ENCODE measurements at places on chromosomes 6 and 20.

GRCh38 chr6:6052216-6052615 is 45.5 kb upstream of the NRN1 start:
- no peak for DNase-seq

DNA sequence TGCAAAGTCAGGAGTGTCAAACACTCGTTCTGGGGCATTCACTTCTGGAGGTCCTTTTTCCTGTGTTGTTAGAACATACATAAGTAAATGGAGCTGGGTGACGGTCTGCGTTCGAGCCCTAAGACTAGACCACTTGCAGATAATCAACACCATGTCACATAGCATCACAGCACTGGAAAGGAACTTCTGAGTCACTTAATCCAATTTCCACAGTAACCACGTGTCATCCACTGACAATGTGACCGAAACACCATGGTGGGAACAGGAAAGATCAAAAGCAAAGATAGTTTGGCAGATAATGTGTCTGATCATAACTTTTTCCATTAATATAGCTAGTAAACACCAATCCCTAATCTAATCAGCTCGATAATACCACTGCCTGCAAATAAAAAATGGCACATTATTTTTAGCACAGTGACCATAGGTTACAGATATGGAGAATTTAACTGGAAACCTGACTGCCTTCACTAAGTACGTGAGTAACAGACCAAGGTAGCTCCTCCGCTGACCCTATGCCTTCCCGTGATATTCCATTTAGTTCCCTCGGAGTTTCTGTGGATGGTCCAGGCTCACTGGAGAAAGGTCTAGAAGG is 34.8 kb downstream of the WRNIP1 start:
- DNase-seq = no peak

GRCh38 chr20:1326031-1326930 is 2.7 kb downstream of the SDCBP2 start:
- no peak for DNase-seq

DNA sequence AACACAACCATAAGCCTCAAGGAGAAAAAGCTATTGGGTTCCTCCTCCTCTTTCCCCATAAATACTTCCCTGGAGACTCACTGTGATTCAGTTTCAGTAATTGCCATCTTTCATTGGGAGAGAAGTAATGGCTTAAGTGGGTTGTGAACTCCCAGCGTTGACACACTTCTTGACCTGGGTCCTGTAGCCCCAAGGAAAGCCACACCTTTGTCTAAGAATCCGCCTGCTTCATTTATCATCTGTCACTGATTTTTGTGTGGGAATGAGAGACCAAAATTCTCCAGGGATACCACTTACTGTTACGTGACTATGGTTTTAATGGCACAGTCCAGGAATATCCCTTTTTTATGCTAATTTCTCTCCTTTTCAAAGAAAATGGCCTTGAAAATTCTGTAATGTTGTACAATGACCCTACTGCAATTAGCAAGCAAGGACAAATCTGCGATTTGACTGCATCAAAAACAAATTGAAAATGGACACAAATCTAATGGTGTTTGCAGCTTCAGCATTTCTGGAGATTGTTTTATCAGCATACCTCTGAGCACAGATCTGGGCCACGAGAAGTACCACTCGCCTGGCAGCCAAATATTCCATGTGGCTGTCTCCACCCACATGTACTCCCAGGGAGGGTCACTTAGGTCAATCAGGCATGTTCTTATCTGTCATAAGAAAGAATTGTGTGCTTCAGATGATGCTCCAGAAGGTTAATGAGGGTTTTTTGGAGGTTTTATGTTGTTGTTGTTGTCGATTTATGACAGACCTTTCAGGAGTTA is 29.8 kb downstream of the DCBLD1 start:
- no peak for DNase-seq

- no peak for DNase-seq
These were observed 533.6 kb downstream of the PTPRT start for GRCh38 chr20:42656130-42656529.

DNA sequence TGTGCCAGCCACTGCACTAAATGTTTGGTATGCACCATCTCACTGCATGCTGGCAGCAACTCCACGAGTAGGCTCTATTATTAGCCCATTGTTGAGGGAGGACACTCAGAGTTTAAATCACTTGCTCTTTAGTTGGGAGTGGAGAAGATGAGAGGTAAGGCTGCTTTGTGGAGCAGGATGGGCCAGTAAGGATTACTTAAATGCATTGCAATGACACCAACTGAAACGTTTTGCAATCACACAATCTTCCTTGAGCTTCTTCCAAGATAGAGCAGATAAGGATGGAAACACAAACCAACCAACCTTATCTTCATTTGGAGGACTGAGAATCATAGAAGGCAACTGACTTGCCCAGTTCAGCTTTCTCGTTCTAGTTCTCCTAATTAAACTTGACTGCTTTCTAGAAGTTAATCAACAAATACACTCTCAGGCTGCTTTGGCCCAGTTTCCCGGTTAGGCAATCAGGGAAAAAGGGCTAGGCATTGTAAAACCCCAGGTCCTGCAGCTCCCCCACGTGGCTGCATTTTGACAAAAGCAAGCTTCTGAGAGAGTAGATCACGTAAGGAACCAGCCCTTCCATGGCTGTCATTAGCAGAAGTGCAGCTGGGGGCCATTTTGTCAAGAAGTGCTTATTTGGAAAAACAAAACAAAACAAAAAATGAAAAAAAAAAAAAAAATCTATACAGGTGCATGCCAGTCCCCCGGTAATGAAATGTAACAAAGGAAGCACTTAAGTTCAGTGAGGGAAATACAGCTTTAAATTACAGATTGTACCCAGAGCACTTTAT is 130.6 kb downstream of the BCAS1 start:
- DNase-seq = peak; percentile 17

DNA sequence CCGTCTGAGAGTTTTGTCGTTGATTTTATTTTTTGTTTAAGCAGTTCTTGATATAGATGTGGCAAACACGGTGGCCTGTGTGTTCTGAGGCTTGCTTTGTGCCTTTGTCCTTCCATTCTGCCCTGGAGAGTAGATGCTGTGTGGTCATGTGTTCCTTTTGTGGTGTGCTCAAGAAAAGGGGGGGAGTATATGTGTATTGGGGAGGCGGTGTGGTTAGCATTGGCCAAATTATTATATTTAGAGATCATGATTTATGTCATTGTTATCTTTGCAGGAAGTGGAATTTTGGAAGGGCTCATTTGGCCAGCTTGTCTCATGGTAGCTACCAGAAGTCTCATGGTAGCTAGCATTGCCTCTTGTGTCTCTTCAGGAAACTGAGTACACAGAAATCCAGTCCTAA is 16.4 kb downstream of the RREB1 start:
- DNase-seq = no peak

- no peak for DNase-seq
These were observed 545 bp upstream of the ASCC3 start for GRCh38 chr6:100881707-100882040.

DNA sequence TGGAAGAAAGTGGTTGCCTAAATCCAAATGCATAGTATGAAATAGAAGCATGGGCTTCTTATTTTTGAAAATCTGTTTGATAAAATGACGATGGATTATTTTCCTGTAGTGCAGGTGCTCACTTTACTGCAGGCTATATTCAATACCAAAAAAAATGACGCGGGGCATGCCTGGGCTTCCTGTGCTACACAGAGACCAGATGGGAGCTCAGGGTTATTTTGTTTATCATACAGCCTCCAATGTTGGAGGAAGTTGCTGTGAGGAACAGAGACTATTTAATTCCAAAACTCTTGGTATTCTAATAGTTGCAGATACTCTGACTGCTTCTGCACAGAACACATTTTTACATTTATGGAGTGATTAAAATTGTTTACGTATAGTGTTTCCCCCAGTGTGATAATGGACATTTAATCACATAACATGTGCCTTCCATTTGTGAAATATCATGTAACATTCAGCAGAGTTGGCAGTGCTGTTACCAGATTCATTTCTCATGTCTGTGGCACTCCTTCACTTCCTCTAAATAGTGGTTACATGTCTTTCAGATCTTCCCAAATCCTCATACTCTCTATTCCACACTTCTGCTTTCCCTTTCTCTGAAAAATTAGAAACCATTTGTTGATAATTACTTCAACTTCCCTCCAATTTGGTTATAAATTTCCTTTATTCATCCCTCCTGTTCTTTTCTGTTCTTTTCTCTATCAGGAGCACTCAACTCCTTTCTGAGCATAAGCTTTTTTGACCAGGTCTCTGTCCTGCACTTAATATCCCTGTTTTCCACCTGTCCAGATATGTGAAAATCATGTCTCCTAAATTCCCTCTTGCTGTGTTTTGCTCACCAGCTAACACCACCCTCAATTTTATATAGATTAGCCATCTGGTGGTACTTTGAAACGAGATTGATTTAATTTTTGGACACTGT is 121.6 kb downstream of the ADGRB3 start:
- no peak for DNase-seq

DNA sequence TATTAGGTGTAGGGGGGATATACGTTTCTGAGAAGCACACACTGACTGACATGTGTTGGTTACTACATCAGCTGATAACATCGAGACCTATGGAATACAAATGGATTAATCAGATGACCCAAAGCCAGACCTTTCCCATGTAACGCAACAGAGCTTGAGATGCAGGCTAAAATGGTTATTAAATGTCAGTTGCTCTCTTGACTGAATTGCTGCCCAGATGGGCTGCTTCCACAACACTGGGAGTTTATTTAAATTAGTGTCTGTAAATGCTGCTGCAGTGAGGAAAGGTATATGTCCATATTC is 298.8 kb downstream of the PHACTR1 start:
- no peak for DNase-seq

GRCh38 chr6:72272958-72273357 is 348.9 kb upstream of the KCNQ5 start:
- no peak for DNase-seq

DNA sequence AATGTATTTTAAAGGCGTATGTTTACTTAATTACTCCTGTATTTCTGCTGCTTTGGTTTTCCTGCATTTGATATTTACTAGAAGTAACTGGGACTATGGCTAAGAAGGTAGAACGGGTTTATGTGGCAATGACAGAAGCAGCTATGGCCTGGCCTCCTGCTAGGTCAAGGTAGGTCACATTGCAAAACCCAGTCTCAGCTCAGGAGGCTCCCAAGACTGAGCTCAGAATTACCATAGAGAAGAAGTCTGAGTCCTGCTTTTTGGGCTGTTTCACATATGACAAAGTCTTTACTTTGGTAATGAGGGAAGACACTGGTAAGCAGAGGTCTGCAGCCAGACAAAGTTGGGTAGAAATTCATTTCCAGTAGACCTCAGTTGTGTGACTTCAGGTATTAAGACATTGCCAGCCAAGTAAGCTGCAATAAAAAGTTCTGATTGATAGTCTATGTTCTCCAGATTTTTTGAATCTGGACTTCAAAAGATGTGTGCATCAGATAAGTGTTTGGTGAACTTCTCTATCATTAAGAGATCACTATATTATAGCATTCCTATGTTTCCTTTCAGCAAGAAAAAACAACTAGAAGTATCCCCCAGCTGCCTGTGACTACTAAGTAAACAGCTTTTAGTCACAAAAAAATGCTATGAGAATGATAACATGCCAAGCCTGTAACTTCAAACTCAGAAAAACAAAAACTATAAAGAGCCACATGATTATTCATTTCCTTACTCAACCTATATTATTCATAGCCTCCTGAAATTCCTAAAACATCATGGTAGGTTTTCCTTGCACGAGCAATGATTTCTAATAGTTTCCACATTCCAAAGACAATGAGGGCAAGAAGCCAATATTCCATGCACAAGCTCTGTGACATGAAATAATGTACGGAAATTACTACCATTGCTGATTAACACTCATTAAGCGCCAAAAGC is 312.3 kb downstream of the HAO1 start:
- no peak for DNase-seq

- DNase-seq = no peak
These were observed 478.3 kb downstream of the FRK start for GRCh38 chr6:115582386-115582785.

- DNase-seq = no peak
These were observed 8.5 kb downstream of the TRIM15 start for GRCh38 chr6:30171677-30172471.

GRCh38 chr6:75892384-75892783 is 143.3 kb downstream of the MYO6 start:
- DNase-seq = no peak

DNA sequence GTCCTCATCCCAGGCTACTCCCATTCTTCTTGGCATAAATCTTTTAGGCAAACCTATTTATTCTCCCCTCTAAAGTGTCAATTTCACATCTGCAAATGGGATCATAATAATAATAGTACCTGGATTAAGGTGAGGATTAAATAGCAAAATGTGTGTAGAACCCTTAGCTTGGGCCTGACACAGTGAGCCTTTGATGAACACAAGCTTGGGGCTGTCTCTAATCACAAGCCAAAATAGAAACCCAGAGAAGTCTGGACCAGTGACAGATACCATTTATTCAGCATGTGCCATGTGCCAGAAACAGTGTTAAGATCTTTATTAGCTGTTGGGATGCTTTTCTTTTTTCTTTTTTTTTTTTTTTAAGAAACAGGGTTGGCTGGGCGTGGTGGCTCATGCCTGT is 14.9 kb upstream of the PARD6B start:
- no peak for DNase-seq

DNA sequence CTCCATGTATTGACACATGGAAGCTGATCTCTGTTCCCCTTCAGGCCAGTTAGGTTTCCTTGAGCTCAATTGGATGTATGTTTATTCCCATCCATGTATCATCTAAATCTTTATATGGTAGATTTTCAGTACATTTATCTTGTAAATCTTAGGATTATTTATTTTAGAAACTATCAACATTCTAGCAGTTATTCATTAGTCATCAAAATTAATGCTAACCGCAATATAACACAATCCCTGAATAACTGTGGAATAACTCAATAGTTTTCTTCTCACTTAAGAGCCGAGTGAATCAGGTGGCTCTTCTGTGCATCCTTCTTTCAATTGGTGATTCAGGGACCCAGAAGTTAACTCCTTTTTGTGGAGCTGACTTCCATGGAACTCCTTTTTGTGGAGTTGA is 15.5 kb upstream of the TBX18 start:
- no peak for DNase-seq

GRCh38 chr6:24985323-24985722 is 49.6 kb upstream of the RIPOR2 start:
- DNase-seq = no peak

- no peak for DNase-seq
These were observed 13.8 kb downstream of the FOXQ1 start for GRCh38 chr6:1325461-1326309.

- no peak for DNase-seq
These were observed 189.1 kb downstream of the BMP2 start for GRCh38 chr20:6956574-6956973.
